ENCODE measurements at places on chromosomes 2 and 18. TPM values are rescaled to one million over a fixed set of nuclear protein-coding genes. Genes with fewer than 3 reads are reported as not detected.

SERPINB12 gene
- total RNA-seq, result not detected

IMPACT gene
- 14.7 TPM for total RNA-seq

GRP gene
- total RNA-seq, result not detected

GRCh38 chr2:217950401-217950871, 52.4 kb downstream of the TNS1 start:
- peak; percentile 12 for DNase-seq
- H3K4me1 ChIP-seq, result peaks cover 15% of the 10 kb centered on the region
- H3K27me3 ChIP-seq, result peaks cover 12% of the 10 kb centered on the region
- H3K4me3 ChIP-seq, result no peak overlapping the region
- H3K27ac ChIP-seq, result no peak overlapping the region

GRCh38 chr2:102262216-102263129, 48.9 kb upstream of the IL1RL1 start:
- H3K4me3 ChIP-seq, result no peak overlapping the region
- no peaks in the 10 kb centered on the region for H3K27me3 ChIP-seq
- H3K27ac ChIP-seq, result no peak overlapping the region
- peaks cover 27% of the 10 kb centered on the region for H3K4me1 ChIP-seq

GRCh38 chr18:62186499-62186773, 420 bp downstream of the PIGN start:
- peak overlapping the region; percentile 97 for H3K27ac ChIP-seq
- H3K4me1 ChIP-seq, result peaks cover 35% of the 10 kb centered on the region
- no peaks in the 10 kb centered on the region for H3K27me3 ChIP-seq

DNA sequence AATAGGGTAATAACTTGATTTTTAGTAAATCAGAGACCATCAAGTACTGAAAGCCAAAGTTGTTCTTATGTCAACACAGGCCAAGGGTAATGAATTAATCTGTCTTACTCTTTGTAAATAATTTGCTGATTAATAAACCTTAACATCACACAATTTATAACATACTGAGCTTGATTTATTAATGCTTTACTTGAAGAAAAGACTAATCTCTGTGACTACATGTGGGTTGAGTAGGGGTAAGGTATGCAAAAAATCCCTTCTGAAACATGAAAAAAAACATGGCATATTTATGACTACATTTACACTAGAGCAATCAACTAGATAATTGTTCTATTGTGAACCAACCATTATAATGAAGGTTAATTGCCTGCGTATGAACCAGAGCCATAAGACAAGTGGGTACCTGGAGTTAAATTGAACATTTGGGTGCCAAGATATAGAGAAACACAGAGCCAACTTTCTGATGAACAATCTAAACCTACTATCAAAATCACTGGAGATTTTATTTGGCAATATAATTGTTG, 67.7 kb upstream of the GRB14 start:
- no peaks in the 10 kb centered on the region for H3K4me1 ChIP-seq
- no peak overlapping the region for H3K4me3 ChIP-seq
- H3K36me3 ChIP-seq, result no peaks in the 10 kb centered on the region
- H3K27me3 ChIP-seq, result no peaks in the 10 kb centered on the region
- H3K27ac ChIP-seq, result no peak overlapping the region

- H3K4me1 ChIP-seq, result peaks cover 33% of the 10 kb centered on the region
- H3K4me3 ChIP-seq, result no peak overlapping the region
- no peak overlapping the region for H3K27ac ChIP-seq
- H3K27me3 ChIP-seq, result no peaks in the 10 kb centered on the region
- no peak for DNase-seq
Measured at GRCh38 chr18:9130806-9131205, 5.8 kb upstream of the ANKRD12 start.

DNA sequence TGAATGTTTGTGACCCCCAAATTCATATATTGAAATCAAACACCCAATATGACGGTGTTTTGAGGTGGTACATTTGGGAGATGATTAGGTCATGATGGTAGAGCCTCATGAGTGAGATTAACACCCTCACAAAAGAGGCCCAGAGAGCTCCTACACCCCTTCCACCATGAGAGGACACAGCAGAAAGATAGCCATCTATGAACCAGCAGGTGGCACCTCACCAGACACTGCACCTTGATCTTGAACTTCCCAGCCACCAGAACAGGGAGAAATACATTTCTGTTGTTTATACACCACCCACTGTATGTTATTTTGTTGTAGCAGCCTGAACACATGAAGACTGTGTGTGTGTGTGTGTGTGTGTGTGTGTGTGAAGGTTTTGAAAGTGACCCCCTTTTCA, 58.1 kb downstream of the ST3GAL5 start:
- H3K4me3 ChIP-seq, result no peak overlapping the region
- peaks cover 11% of the 10 kb centered on the region for H3K36me3 ChIP-seq
- peaks cover 12% of the 10 kb centered on the region for H3K27me3 ChIP-seq
- peaks cover 28% of the 10 kb centered on the region for H3K4me1 ChIP-seq

GRCh38 chr2:68734688-68735525, at the start of gene ARHGAP25:
Gene ARHGAP25 (plus strand): TSS chr2:68734811. CDS start chr2:68735200, 389 bp downstream.
- peaks cover 2% of the 10 kb centered on the region for H3K36me3 ChIP-seq
- no peak within 1 kb of the TSS for H3K27ac ChIP-seq
- H3K27me3 ChIP-seq, result no peaks in the 10 kb centered on the region
- DNase-seq, result no peak
